ENCODE measurements at places on chromosomes 6 and 20.

DNA sequence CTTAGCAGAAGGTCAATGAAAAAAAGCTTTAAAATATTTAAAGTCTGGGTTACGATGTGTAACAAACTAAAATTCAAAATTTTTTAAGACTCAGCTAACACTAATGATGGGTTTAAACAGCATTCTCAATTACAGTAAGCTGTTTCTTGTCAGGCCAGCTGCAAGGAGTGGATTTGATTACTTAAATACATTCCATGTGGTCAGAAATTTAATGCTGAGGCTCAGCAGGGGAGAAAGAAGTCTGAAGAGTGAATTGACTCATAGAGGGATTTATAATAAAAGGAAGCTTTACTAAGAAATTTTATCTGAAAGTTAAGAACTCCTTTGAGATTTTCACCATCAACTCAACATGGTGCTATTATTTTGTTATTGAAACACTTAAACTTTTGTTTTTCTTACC lies 398.6 kb downstream of the KHDRBS2 start:
- no peak for DNase-seq

- DNase-seq = peak; percentile 70
Observed at GRCh38 chr6:130412556-130413290, 46.9 kb downstream of the TMEM200A start.

DNA sequence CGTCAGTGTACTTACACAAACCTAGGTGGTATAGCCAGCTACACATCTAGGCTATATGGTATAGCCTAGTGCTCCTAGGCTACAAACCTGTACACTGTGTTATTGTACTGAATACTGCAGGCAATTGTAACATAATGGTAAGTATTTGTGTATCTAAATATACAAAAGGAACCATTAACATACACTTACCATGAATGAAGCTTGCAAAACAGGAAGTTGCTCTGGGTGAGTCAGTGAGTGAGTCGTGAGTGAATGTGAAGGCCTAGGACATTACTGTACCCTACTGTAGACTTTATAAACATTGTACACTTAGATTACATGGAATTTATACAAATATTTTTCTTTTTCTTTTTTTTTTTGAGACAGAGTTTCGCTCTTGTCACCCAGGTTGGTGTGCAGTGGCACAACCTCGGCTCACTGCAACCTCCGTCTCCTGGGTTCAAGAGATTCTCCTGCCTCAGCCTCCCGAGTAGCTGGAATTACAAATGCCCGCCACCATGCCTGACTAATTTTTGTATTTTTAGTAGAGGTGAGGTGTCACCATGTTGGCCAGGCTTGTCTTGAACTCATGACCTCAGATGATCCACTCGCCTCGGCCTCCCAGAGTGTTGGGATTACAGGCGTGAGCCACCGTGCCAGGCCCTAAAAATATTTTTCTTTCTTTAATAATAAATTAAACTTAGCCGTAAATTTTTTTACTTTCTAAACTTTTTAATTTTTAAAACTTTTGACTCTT lies 15.4 kb upstream of the KIAA1755 start:
- peak; percentile 78 for DNase-seq

GRCh38 chr6:168915855-168916254 lies 337.8 kb downstream of the THBS2 start:
- no peak for DNase-seq

DNA sequence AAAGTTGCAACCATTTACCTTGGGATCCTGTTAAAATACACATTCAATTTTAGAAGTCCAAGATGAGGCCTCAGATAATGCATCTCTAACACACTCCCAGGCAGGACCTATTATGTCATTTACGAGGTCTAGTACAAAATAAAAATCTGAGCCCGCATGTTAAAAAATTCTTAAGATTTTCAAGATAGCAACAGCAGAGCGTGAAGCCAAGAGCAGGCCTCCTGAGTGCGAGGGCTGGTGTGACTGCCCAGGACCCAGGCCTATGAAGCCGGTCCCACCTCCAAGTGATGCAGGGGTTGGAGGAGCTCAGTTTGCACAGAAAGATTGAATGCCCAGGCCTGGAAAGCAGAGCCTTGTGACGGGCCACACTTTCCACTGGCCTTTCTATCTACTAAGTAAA lies 211.1 kb upstream of the KCNQ5 start:
- DNase-seq = no peak

DNA sequence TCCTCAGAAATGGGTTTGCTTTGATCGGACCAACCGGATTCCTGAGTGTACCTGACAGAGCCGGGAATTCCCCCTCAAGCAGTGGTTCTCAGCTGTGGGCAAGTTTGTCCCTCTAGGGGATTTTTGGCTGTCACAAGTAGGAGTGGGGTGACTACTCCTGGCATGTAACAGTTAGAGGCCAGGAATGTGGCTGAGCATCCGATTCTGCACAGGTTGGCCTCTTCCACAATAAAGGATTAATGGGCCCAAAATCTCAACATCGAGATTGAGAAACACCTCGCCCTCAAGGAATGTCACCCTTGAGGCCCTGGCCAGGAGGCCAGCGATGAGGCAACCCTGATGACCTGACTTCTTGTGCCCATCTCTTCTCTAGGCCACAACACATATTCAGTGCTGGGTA lies 7.9 kb downstream of the AGPAT4 start:
- DNase-seq = peak; percentile 37

- no peak for DNase-seq
Observed at GRCh38 chr6:77650098-77650663, 2.7 kb upstream of the MEI4 start.

DNA sequence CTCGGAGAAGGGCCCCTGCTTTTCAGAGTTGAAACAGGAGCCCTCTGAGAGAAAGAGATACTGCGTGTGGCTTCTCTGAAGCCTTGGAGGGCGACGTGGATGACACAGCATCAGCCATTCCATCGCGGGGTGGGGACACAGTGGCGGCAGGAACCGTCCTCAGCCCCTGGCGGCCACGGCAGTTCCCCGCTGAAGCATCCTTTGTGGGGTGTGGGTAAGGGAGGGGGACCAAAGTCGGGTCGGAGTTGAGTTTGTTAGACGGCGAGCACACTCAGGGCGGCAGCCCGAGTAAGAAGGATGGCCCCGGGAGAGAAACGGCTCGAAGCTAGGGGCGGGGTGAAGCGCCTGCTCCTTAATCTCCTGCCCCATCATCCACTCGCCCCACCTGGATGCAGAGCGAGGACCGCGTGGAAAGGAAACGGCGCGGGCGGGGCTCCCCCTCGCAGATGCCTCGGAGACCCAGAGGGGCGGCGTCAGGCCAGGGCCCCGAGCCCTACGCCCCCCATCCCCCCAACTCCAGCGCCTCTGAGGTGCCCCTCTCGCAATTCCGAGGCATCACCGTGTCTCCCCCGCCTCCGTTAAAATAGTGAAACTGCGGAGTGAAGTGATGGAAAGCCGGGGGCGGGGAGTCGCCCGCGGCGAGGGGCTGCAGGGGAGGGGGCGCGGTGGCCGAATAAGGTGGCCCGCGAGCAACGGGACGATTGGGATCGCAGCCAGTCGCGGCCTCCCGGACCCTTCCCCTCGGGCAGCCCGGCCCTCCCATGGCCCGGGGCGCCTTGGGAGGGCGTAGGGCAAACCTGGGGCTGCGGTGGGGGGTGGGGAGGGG lies 796 bp upstream of the RREB1 start:
- peak; percentile 61 for DNase-seq

- peak; percentile 83 for DNase-seq
Observed at GRCh38 chr6:113644861-113645575, 212.1 kb upstream of the MARCKS start.

DNA sequence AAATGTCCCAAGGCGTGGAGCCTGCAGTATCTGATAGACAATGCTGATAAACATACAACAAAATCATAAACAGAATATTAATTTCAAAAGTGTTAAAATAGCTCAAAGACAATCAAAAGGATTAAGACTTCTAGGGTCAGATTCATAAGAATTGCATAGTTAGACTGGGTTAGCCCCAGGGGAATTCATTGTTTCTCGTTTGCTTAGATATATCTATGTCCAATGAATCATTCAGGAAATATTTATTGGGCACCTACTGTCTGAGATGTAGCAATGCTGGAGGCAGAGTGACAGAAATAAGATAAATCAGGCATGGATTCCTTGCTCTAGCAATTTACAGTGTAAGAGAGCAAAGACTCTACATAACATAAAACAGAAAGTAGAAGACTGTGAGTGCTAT lies 124.4 kb upstream of the PRL start:
- DNase-seq = peak; percentile 32

- DNase-seq = peak; percentile 68
Observed at GRCh38 chr6:149335924-149336608, 18.6 kb downstream of the TAB2 start.

GRCh38 chr20:4997222-4997621 lies 4.1 kb downstream of the SLC23A2 start:
- DNase-seq = no peak

- DNase-seq = no peak
Observed at GRCh38 chr6:155595284-155595683, 139.6 kb upstream of the NOX3 start.

- no peak for DNase-seq
Observed at GRCh38 chr20:39676857-39677391, 714.8 kb downstream of the DHX35 start.

DNA sequence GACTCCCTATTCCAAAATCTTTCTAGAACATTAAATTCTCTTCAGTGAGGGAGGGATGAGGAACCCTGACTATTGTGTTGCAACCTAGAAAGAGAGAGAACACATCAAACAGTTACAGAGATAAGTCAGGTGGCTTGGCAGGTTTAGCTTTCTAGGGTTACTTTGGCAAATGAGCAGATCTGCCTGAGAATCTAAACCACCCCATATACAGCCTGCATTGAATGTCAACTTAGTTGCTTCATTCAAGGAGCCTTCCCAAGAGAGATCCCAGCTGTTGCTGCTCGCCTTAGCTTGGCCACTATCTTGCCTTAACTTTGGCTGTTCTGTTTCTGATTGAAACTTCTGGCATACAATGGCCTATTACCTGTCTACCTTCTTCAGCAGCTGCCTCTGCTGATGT lies 74.7 kb upstream of the TCF21 start:
- DNase-seq = no peak
